ENCODE measurements at places on chromosomes 11 and 22.

GRCh38 chr22:22498267-22498666, 10.3 kb downstream of the ZNF280B start:
- DNase-seq = no peak

DNA sequence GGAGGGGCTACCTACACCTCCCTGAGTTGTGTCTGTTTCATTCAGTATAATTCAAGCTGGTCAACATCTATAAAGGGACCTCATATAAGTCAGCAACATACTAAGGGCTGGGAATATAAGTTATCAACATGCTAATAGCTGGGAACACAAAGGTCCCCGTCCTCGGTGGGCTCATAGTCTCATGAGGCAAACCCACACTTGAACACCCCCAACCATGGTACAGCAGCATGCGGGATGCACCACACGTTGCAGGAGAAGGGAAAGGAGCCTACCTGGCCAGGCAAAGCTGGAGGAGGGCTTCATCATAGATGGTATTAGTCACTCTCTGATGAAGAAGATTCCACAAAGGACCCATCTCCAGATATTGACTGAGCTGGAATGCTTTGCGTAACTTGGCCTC, 561.8 kb upstream of the B3GAT1 start:
- DNase-seq = no peak

- DNase-seq = no peak
These were observed 18.4 kb downstream of the SELENOO start for GRCh38 chr22:50218996-50219727.

DNA sequence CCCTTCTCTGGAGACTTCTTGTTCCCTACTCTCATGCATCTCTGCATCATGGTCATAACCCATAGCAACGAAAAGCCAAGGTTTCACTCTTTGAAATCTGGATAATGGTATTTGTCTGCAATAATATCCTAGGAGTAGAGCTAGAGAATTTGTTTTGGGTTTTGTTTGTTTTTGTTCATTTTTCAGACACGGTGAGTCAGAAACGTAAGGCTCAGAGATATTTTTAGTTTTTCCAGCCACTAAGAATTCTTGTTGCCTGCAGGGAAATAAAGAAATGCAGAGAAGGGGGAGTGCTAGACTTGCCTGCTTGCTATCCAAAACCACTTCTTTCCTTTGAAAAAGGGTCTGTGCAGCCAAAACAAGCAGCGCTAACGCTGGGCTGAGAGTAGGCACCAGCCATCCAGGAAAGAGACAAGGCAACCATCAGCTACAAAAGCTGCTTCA, 26.0 kb downstream of the POU2AF3 start:
- DNase-seq = no peak

DNA sequence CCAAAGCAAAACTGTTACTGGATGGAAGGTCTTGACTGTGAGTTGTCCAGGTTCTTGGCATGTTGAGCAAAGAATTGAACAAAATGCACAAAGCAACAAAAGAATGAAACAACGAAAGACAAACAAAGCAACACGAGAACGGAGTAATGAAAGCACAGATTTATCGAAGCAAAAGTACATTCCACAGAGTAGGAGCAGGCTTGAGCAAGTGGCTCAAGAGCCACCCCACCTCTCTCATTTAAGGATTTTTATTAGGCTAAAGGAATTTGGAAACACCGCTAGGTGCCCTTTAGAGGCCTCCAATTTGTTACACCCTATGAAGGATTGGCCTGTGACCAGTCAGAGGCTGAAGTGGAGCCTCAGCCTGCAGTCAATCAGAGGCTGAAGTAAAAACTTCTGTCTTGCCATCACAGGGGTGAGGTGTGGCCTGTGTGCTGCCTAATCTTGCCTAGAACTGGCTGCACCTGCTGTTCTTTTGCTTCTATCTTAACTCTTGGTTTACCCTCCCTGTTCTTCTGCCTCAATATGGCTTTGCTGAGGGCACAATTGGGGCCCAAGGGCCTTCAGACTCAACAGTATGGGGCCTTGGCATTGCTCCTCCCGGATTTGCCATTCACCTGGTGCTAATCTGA, 59.4 kb upstream of the FTH1 start:
- DNase-seq = no peak

- DNase-seq = no peak
These were observed 229.3 kb downstream of the CASP12 start for GRCh38 chr11:104668797-104669463.

DNA sequence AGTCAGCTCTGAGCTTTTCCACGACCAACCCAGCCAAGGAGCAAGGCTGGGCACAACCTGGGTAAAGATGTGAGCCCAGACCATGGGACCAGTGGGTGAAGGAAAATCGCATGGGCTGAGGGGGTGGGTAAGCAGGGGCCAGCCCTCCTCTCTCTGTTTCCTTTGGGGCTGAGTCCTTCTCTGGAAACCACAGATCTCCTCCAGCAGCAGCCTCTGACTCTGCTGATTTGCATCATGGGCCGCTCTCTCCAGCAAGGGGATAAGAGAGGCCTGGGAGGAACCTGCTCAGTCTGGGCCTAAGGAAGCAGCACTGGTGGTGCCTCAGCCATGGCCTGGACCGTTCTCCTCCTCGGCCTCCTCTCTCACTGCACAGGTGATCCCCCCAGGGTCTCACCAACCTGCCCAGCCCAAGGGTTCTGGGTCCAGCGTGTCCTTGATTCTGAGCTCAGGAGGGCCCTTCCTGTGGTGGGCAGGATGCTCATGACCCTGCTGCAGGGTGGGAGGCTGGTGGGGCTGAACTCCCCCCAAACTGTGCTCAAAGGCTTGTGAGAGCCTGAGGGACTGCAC, 67.8 kb downstream of the GGTLC2 start:
- no peak for DNase-seq

DNA sequence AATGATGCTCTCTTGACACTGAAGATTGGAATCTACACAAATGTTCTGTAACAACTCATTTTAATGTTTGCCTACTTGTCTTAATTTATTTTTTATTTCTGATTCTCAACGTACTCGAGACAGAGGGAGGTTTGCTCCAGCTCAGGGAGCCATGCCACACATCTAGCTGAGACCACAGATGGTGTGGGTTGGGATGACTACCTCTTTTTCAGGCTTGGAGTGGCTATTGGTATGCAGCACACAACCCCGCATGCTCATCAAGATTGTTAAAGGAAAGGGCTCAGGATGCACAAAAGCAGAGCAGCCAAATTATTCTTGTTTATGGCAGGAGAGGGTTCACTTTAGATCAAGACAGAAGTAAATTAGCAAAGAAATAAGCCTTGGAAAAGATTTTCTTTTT, 424.5 kb downstream of the OPCML start:
- no peak for DNase-seq

DNA sequence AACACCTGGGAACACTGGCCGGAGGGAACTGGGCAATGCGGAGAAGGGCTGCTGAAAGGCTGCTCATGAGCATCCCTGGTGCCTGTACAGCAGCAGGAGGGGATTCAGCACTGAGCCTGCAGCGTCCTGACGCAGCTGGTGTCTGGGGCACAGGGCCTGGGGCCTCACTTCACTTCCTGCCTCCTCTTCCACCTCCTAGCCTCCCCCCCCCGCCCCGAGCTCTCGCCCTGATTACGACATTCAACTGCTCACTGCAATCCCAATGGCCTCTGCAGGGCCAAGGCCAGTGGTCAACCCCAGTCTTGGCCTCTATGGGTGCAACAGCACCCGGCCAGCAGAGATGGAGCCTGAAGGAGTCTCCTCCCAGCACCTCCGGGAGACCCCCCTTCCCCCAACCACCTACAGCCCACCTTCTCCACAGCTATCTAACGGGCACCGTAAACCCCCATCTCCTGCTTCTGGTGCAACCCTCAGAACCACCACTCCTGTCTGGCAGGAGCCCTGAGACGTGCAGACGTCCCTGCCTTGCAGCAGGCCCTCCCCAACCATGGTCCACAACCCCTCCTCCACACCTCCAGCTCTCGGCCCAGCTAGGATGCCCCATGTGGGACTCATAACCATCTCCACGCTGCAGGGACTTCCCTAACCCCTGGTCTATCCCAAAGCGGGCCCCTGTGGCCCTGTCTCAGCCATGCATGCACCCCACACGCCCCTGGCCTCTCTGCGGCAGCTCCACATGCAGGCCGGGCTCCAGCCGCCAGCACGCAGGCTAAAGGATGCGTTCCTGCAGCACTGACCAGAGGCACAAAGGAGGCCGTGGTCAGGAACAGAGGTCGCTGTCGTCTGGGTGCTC, 38.2 kb downstream of the BRD1 start:
- DNase-seq = no peak

DNA sequence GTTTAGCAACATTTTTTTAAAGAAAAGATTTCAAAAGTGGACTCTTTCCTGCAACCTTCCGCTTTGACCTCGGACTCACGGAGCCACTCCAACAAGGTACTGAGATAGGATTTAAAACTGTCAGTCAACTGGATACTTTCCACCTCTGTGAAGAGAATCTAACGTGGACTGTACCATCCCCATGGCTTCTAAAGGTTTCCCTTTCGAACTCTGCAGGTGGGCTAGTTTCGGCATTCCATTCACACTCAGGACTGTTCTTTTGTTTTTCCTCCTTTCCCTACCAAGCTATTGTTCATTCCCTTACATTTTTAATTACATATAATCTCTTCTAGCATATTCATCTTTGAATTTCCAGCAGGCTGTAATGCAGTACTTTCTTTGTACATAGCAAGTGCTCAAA, 88.5 kb upstream of the AKIP1 start:
- DNase-seq = no peak

DNA sequence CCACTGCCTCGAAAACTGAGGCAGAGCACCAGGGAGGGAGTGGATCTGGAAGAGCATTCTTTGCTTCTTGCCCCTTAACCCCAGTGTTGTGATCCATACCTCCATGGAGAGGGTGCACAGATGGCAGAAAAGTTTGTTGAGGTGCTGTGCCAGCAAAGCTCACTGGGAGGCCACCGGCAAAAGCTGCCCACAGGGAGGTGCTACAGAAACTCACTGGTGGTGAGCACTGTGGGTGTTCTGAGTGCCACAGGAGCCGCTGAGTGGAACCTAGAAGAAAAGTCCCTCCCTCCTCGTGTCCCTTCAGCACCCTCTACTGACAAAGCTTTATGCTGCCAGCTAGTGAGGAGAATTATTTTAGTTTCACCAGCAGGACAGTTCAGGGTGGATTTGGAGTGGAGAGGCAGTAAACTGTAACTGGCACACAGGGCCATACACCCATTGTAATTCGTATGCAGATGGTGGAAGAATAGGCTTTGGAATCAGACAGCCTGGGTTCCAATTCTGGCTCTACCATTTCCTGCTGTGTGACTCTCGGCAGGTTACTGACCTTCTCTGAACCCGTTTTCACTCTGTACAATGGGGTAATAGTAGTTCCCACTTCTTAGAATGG, 84.6 kb downstream of the SWAP70 start:
- DNase-seq = peak; percentile 5

DNA sequence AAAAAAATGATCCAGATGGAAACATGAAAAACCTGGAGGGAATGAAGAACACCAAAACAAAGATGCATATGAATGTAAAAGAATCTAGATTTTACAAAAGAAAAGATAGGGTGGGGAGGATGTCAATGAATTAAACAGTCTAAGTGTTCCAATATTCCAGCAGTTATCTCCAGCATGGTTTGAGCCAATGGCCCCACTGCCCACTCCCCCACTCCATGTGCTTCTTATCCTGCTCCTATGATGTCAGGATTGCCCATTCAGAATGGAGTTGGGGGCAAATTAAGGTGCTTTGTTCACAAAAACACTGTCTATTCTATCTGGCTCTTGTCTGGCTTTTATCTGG, 1.2 kb upstream of the OR52K1 start:
- DNase-seq = no peak

GRCh38 chr11:16883174-16883573, 131.0 kb downstream of the PLEKHA7 start:
- no peak for DNase-seq

DNA sequence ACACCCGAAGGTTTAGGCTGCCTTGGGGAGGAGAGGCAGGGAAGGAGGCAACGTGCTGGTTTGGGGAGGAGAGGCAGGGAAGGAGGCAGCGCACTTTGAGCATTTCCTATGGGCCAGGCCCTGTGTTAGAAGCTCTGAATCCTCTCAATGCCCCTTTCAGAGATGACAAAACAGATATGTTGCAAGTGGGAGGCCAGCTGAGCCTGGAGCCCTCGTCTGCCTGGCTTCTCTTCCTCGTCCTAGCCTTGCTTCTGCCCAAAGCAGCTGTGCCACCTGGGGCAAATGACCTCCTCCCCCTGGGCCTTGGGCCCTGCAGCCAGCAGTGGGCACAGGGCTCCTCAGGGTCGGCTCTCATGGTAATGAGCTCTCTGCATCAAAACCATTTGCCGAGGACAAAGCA, 15.3 kb upstream of the LRRC32 start:
- no peak for DNase-seq

GRCh38 chr11:37718431-37718999, 1120.5 kb upstream of the RAG2 start:
- no peak for DNase-seq

DNA sequence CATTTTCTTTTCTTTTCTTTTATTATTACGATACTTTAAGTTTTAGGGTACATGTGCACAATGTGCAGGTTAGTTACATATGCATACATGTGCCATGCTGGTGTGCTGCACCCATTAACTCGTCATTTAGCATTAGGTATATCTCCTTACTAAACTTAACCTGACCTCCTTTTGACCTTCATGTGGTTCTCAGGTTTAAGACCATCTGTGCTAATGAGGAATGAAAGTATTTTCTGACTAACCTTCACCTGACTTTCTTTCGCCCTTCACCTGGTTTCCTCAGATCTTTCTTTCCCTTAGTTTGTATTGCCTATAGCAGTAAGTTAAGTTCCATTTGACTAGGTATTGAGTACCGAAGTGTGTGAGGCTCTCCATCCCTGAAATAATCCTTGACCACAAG, 6.5 kb downstream of the EXPH5 start:
- DNase-seq = no peak

GRCh38 chr11:64510759-64511158, 80.3 kb upstream of the SLC22A12 start:
- DNase-seq = no peak

DNA sequence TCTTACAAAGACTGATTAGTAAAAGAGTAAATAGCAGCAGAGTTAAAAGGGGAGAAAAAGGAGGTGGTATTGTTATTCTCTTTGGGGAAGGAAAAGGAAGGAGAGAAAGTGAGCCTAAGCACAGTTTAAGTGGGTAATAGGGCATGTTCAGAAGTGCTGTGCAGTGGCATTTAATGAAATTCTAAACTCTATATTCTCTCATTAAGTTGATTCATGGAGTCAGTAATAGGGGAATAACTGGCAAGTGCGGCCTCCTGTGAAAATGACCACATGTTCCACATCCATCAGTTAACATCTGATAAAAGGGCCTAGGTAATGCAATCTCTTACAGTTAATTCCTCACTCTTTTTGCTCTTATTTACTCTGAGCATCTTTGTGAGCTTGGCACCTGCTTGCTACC, 516.7 kb downstream of the JRKL start:
- DNase-seq = no peak

- no peak for DNase-seq
These were observed 98.2 kb downstream of the MSANTD4 start for GRCh38 chr11:105923807-105924206.

DNA sequence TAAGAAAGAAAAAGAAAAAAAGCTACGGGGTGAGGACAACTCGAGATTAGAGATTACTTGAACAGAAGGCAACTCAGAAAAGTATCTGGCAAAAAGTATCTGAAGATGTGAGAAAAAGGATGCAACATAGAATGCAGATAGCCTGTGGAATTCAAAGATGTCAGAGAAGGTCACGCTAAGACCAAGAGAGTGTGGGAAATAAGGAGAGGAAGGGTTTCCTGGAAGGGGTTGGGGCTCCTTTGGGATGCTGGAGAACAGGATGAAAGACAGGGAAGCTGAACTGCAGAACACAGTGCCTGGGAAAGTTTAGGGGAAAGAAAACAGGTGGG, 1.2 kb downstream of the GUCY1A2 start:
- no peak for DNase-seq
